ENCODE measurements at places on chromosomes 7 and 10.

GRCh38 chr10:12741360-12741804 is 260.1 kb downstream of the CCDC3 start:
- no peak for DNase-seq

- no peak for DNase-seq
These were observed 2.5 kb downstream of the UNC5B start for GRCh38 chr10:71214641-71215559.

- DNase-seq: no peak
These were observed 38.3 kb upstream of the TUBB8 start for GRCh38 chr10:87177-88080.

- DNase-seq: no peak
These were observed 18.8 kb downstream of the TRIL start for GRCh38 chr7:28939367-28939766.

GRCh38 chr7:92609921-92610518 is 19.8 kb upstream of the FAM133B start:
- DNase-seq: no peak

DNA sequence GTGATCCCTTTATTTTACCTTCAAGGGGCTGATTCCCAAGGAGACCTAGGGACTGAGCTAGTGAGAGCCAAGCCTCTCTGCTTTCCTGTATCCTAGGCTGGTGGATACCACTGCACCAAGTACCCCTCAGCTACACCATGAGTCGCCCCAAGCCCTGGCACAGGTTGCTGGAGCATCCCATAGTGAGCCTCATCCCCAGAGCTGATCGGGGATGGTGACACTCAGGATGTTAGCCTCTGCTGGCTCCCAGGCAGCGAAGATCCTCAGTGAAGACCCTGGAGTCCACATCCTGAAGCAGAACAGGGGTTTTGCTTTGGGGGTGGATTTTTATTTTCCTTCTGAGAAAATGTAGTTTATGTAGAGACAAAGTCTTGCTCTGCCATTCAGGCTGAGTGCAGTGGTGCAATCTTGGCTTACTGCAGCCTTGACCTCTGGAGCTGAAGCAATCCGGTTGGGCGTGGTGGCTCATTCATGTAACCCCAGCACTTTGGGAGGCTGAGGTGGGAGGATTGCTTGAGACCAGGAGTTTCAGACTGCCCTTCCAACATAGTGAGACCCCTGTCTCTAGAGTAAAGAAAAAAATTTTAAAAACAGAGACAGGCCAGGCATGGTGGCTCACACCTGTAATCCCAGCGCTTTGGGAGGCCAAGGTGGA is 12.5 kb upstream of the ZNF212 start:
- DNase-seq: no peak

DNA sequence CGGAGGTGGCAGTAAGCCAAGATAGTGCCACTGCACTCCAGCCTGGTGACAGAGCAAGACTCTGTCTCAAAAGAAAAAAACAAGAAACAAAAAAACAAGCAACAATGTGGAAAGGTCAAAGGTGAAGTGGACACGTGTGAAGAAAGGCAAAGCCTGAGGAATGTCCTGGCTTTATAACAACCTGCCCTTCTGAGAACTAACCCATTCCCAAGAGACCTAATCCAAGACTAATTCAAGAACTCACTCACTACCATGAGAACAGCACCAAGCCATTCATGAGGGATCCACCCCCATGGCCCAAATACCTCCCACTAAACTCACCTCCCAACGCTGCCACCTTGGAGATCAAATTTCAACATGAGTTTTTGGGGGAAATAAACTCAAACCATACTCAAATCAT is 47.5 kb upstream of the KIF5B start:
- no peak for DNase-seq

GRCh38 chr10:29048506-29048905 is 240.4 kb upstream of the LYZL1 start:
- no peak for DNase-seq

DNA sequence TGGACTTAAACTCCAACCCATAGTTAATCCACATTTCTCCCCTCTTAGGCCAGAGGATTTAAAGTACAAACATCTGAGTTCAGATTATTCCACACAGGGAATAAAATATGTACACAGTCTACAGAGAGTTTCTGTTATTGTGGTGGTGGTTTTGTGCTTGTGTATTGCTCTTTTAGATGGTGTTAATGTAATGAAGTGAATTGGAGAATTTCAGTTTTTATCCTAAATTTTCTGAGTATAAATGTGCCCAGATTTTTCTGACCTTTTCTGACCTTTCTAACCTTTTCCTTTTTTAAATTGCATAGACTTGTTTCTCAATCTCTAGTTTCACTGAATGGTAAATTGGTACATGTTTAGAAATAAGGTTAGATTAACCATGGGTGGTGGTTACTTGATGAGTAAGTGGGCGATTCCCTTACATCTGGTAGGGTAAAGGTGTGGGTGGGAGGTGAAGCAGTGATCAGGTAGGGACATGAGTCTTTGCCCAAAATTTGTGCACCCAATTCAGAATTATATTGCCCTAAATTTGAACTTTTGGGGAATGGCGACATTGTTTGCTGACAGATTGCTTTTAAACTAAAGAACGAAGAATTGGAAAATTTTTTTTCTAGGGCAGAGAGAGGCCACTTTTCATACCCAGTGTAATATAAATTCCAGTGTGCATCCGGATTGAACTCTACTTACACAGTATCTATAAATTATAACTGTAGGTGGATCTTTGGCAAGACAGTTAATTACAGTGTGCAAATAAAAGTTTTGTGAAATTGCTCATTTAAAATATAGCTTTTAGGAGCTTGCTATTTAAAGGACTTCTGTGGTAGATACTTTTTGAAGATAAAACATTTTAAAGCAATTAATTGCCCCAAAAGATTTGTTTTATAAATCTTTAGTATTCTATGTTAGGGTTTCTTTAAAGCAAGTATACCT is 62.2 kb downstream of the ST7 start:
- no peak for DNase-seq

DNA sequence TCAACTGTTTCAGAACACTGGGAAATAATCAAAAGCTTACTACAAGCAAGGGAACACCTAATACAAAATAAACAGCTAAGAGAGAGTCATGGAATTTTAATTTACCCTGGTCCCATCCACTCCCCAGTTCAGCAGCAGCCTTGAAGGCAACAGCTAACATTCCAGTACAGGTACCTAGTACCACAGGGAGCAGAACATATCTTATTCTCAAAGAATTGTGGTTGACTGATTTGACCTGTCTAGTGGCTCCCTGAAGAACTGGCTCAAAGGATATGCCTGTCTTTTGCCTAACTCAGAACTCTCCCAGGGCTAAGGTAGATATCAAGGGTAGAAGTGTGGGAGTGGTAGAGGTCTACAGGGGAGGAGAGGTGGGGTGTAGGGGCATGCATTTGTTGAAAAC is 32.3 kb downstream of the SMURF1 start:
- DNase-seq: no peak

DNA sequence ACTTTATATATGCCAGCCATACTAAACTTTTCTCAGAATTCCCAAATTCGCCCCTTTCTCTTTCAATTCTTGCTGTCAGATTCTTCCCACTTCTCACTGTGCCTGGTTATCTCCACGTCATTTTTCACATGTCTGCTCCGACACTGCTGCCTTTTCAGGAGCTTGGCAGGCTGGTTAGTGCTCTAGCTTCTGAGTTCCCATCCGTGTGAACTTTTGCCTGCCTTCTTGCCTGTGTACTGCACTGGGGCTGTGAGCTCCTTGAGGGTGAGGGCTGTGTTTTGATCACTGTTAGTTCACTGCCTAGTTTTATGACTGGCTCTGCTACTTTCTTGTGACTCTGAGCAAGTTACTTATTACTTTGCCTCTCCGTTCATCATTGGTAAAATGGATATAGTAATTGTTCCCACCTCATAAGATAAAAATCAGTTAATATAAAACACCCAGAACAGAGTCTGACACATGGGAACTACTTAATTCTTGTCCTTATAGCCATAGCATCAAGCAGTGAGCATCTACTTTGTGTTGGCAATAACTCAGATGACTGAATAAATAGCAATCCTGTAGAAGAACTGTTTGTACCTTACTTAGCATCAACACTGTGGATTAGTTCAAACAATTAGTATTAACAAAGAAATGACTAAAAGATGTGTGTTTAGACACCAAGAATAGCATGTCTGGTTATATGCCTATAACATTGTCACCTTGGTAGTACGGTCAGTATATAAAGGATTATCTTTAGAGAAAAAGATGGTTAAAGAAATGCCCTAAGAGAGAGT is 5.5 kb downstream of the GSTO1 start:
- DNase-seq: no peak

- no peak for DNase-seq
These were observed 58.2 kb upstream of the CAMK2B start for GRCh38 chr7:44383566-44383965.

GRCh38 chr10:131937836-131938235 is 37.0 kb downstream of the PPP2R2D start:
- no peak for DNase-seq

DNA sequence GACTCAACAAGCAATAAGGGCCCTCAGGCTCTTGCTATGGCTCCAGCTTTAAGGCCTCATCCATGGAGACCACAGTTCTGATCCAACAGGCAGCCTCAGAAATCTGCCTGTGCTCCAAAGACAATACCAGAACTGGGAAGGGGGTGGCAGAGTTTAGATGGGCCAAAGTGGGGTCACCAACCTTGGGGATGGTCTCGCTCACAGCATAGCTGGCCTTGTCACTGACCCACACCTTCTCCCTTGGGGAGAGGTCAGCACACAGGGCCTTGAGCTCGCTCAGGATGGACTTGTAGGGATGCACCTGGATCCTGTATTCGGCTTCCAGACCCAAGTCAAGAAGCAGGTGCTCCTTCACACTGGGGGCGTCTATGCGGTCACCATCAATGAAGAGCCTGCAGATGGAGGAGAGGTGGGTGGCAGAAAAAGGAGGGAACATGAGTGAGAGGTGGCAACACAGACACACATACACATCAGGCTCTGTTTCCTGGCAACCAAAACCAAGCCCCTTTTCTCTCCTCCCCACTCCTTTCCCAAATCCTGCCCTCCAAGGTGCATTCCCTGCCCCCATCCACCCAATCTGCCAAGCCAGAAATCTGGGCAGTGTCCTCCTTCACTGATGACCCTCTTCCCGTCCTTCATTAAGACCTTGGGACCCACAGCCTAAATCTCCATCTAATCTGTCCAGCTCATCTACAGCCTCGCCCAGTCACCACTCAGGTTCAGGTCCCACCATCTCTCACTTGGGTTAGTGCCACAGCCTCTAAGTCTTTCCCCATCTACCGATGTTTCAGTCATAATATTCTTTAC is 40.9 kb downstream of the XPNPEP1 start:
- DNase-seq: no peak

GRCh38 chr7:71303566-71303965 is 171.6 kb downstream of the GALNT17 start:
- DNase-seq: no peak

GRCh38 chr10:71864911-71865361 is 13.9 kb upstream of the PSAP start:
- no peak for DNase-seq

DNA sequence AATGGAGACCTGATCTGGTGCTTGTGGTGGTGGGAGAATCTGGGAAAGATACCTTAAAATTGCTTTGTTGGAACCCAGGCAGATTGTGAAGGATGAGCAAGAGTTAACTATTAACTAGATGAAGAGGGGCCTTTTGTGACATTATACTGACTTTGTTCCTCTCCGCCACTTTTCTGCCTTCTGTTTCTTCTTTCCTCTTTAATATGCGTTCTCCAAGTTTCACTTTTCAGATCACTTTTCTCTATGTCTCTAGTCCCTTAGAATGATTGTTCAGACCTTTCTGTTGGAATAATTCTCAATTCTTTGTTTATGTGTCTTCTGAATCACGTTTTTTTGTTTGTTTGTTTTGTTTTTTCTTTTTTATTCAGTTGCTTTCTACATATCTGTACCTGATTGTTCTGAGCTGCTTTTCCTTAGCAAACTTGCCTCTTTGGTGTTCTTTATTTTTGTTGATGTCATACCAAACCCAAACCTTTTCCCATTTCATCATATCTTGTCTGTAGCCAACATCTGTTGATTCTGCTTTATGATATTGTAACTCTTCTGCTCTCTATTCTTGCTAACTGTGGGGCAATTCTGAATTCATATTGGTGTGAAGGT is 2.8 kb downstream of the BMPR1A start:
- no peak for DNase-seq

GRCh38 chr10:100838986-100839385 is 73.8 kb upstream of the SLF2 start:
- DNase-seq: no peak

GRCh38 chr7:47318395-47319182 is 263.3 kb downstream of the TNS3 start:
- no peak for DNase-seq

GRCh38 chr10:50604809-50605208 is 18.9 kb downstream of the SGMS1 start:
- DNase-seq: no peak

DNA sequence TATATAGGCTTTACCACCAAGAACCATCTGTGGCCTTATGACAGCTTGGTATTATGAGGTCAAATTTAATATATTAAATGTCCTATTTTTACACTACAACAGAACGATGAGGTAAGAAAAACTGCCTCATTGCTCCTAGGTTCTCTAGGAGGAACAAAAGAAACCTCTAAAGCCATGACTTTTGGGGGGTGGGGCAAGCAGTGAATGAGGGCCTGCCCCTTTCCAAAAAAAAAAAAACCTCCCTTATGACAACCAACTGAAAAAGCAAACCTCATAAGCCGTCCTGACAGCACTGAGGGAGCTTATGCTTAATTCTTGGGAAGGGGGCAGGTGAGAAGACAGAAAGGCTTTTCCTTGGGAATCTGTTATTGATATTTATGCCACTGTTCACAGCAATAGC is 116.6 kb downstream of the KMT2E start:
- DNase-seq: no peak

GRCh38 chr10:124098575-124098974 is 5.2 kb upstream of the CHST15 start:
- no peak for DNase-seq

- DNase-seq: no peak
These were observed 51.3 kb upstream of the GPR26 start for GRCh38 chr10:123614888-123615287.

- DNase-seq: no peak
These were observed 34.5 kb downstream of the ATXN7L1 start for GRCh38 chr7:105841866-105842265.

DNA sequence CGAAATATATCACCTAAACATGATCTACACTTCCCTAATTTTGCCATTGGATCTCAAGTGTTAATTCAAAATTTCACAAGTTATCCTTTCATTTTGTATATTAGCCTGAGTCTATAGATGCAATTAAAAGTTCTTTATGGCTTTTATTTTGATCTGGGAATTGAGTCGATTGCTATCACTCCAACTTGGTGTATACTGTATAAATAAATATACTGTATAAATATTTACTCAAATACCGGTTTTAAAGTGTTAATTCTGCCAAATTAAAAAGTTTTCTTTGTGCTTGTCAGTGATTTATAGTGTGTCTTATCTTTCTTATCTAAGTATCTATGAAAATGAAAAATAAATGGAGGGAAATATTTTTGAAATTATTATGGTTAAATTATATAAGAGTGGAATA is 683.7 kb upstream of the LRRN3 start:
- no peak for DNase-seq

- DNase-seq: no peak
These were observed 10.2 kb downstream of the TNRC18 start for GRCh38 chr7:5413449-5413786.

- DNase-seq: no peak
These were observed 23.2 kb upstream of the ASL start for GRCh38 chr7:66052447-66052846.

All from CD4-positive, alpha-beta memory T cell (primary cell).